ENCODE measurements at places on chromosomes 16 and 17.

DNA sequence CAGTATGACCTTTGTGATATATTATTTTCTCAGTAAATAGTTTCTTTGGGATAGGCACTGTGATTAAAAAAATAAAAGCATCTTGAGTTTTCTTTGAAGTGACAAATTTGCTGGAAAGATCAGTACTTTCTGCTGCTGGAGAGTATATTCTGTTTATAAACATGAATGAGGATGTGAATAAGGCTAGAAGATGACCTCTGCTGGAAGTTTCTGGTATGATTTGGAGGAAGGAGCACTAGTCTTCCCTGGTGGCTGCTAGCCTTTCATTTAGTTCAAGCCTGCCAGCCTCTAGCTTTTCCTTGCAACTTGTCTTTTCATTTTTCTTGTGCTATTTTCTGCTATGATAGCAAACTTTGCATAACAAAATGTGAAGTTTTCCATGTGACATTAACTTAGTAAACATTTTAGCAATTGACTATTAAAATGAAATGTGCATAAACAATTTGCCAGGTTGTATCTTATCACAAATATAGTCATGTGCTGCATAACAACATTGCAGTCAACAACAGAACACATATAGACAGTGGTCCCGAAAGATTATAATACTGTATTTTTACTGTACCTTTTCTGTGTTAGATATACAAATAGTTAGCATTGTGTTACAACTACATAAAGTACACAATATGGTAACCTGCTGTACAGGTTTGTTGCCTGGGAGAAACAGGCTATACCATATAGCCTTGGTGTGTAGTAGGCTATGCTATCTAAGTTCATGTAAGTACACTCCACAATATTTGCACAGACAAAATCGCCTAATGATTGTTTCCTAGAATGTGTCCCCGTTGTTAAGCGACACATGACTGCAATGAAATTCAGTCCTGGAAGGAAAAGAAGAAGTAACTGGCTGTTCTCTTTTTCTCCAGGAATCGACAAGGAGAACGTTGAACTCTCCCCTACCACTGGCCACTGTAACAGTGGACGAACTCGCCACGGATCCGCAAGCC lies 18.1 kb upstream of the RAB11FIP4 start:
- peak; percentile 40 for DNase-seq

GRCh38 chr16:56999409-57000270 lies 10.3 kb downstream of the NLRC5 start:
- DNase-seq = peak; percentile 56

GRCh38 chr17:79829004-79829403 lies 10.2 kb downstream of the CBX4 start:
- DNase-seq = no peak

DNA sequence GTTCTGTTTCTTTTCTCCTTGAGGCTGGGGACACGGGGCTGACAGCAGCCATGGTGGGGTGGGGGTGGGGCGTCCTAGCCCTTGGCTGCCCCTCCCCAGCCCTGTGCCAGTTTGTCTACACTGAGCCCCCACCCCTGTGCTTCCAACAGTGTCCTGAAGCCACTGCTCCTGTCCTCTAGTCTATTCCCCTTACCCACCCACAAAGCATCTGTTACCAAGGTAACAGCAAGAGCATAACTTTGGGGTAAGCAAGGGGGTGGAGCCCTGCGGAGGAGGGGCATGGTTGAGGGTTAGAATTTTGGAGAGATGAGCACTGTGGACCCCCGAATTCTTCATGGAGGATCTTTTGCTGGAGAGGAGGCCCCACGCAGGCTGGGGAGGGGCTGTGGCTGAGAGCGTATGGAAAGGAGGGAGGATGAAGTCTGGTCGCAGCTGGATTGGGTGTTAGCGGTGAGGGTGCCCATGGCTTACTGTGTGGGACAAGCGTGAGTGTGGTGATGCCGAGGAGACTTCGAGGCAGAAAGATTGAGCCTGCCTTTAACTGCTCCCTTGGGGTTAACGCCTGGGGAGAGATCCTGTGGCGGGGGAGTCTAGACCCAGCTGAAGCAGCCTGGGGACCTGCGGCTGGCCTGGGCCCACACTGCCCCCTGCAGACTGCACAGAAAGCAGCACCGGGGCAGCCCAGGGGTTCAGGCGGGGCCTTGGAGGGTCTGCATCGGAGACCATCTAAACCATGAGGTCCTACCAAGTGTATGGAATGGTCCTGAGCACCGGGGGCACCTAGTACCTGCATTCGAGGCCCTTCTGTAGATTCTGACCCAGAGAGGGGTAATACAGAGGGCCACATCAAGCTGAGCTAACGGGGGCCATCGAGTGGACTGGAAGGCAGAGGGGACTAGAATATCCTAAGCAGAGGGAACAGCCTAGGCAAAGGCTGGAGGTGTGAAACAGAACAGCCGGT lies 6.1 kb upstream of the STAC2 start:
- peak; percentile 84 for DNase-seq

DNA sequence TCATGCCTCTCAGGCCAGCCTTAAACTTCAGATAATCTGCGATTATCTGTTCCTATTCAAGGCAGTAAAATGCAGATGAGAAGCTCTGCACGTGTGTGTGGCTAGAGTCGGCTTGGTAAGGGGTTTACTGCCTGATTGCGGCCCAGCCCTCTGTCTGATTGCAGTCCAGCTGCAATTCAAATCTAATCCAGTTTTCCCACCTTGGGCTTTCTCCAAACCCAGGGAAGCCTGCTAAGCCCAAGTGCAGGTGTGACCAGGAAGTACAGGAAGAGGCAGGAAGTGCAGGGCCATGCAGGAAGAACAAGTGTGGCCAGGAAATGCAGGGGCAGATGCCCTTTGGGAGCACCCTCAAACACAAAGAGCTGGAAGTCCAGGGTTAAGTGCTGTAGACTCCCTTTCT lies 314.9 kb downstream of the CEP112 start:
- DNase-seq = no peak

All from GM10248 (cell line).